Caki2 (cell line): ENCODE measurements at places on chromosomes 7 and 10. TPM values are rescaled to one million over a fixed set of nuclear protein-coding genes. Genes with fewer than 3 reads are reported as not detected.

The OR6B1 gene
- not detected in 2 replicates for total RNA-seq

The HOXA1 gene
- total RNA-seq = 0.38 and 3.9 TPM in 2 replicates

The HPS6 gene
- 55.8 and 65.1 TPM in 2 replicates for total RNA-seq

The SPDYE2B gene
- not detected in 2 replicates for total RNA-seq

The CALHM3 gene
- total RNA-seq = 0.47 TPM in 1 of 2 replicates, not detected in the other

The NUDT5 gene
- 157 and 168 TPM in 2 replicates for total RNA-seq

The ZNF716 gene
- total RNA-seq = not detected in 2 replicates

The CDHR3 gene
- 2.0 TPM in 1 of 2 replicates, not detected in the other for total RNA-seq

The AKR1C2 gene
- 1,417 and 1,499 TPM in 2 replicates for total RNA-seq

The SKIDA1 gene
- 5.0 and 9.0 TPM in 2 replicates for total RNA-seq
